ENCODE measurements at places on chromosomes 7 and 10.

DNA sequence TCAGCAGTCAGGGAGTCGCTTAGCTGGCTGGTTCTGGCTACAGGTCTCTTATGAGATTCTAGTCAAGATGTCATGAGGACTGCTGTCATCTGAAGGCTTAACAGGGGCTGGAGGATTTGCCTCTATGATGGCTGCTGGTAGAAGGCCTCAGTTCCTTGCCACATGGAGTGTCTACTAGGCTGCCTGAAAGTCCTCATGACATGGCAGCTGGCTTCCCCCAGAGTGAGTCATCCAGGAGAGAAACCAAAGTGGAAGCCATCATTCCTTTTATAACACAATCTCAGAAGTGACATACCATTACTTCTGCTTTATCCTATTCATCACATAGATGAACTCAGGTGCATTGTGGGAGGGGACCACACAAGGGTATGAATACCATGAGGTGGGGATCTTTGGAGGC, 75.1 kb downstream of the EXOC6 start:
- DNase-seq = no peak

DNA sequence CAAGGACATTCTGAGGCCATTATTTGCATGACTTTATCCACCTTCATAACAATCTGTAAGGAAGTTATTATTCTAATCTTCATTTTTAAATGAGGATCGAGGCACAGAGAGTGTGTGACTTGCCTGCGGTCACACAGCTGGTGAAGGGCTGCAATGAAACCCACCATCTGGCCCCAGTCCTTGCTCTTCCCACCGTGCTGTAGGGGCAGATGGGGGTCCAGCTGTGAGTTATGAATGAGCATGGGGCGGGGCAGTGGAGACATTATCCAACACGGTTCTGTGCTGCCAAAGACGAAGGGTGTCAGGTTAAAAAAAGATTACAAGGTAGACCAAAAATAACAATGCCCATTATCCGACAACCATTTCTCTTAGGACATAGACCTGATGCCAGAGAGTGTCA, 417.5 kb upstream of the MGMT start:
- no peak for DNase-seq

DNA sequence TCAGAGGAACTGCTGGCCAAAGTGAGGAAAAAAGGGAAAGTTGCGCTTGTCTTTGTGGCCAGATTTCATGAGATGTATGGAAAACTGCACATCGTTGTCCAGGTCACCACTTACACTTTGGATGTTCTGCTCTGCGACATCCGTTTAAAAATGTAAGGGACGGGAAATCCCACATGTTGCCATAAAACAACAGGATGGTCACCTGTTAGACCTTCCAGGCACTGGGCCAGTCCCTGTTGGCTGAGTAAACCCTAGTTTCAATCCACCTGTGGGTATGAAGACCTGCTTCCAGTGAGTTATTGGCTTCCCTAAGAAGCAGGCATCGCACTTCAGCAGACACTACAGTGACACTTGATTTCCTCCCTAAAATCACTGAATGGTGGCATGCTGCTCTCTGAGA, 2.7 kb upstream of the STAMBPL1 start:
- no peak for DNase-seq

GRCh38 chr10:44660271-44660670, 250.9 kb upstream of the TMEM72 start:
- no peak for DNase-seq

DNA sequence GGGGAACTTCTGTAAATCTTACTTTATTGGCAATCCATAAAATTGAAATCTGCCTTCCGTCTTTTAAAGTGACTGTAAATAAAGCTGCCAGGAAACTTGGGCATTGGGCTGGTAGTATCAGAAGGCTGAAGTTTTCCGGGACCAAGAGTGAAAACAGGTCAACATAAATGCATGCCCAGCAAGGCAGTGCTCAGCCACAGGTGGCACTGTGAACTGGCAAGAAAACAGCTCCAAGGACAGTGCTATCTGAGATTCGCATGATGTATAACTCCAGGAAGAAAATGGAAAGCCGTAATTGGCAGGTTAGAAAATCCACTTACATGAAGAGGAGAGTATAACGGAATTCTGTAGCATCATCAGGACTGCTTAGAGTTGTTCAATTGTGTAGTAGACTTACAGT, 1.9 kb upstream of the INSYN2A start:
- DNase-seq = no peak
